ENCODE measurements at places on chromosomes 4 and X.

GRCh38 chr4:163562496-163562895, 68.0 kb downstream of the TMA16 start:
- no peak for DNase-seq

GRCh38 chr4:98473046-98473445, 185.4 kb downstream of the TSPAN5 start:
- no peak for DNase-seq

- DNase-seq: no peak
Observed at GRCh38 chr4:180669680-180670079, 1573.5 kb upstream of the TENM3 start.

- no peak for DNase-seq
Observed at GRCh38 chrX:11890836-11891514, 132.9 kb downstream of the MSL3 start.

GRCh38 chr4:71635139-71635748, 148.6 kb downstream of the GC start:
- no peak for DNase-seq

DNA sequence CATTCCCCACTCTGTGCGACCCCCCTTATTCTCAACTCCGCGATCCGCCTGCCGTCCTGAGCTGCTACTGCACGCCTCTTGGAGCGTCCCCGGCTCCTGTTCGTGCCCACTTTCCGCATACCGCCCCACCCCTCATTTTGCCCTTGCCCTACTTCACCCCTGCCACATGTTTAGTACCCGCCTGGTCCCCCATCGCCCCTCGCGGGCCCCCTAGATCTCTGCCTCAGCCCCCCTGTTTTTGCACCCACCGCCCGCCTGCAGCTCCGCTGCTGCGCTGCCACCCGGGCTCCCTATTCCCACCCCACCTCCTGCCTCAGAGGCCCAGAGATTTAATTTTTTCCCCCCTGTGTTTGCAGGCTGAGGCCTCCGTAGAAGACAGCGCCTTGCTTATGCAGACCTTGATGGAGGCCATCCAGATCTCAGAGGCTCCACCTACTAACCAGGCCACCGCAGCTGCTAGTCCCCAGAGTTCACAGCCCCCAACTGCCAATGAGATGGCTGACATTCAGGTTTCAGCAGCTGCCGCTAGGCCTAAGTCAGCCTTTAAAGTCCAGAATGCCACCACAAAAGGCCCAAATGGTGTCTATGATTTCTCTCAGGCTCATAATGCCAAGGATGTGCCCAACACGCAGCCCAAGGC, 1.4 kb downstream of the MAGED1 start:
- DNase-seq: no peak

- DNase-seq: no peak
Observed at GRCh38 chr4:146916479-146917076, 29.1 kb downstream of the TTC29 start.

DNA sequence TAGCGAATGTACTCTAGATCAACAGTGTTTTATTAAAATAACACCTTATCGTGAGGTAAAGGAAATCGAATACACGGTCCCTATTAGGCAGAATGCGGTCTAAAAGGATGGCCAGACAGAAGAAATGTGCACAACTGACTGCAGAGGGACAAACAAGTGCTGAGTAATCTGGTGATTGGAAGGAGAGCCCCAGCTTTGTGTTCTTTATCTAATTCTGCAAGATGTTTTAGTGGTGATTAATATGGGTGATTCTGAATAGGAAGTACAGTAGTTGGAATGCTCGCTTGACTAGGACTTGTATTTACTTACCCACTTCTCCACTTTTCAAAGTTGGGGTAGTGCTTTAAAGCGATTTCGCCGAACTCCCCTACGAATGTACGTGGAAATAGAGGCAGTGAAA, 1.2 kb downstream of the WDR44 start:
- no peak for DNase-seq

- no peak for DNase-seq
Observed at GRCh38 chr4:2792396-2792710, 532 bp upstream of the SH3BP2 start.

Measured in type B pancreatic cell (in vitro differentiated cells).